ENCODE measurements at places on chromosomes 5 and 9.

DNA sequence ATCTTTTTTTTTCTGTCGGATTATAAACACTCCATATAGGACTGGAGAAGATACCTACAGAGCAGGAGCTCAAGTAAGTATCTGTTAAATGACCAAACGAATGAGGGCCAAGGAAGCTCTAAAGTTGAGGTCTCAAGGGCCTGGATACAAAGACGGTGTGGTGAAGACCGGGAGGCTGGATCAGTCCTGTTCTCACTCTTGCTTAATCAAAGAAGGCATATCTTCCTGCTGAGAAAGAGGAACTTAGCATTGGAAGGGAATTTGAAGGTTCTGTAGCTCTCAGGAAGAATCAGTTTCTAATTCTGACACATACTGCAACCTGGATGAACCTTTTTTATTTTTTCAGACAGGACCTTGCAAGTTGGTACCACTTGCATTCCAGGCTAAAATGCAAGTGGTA, 28.3 kb upstream of the PAX5 start:
- H3K4me1 ChIP-seq = no peaks in the 10 kb centered on the region
- H3K27ac ChIP-seq = no peak overlapping the region
- no peaks in the 10 kb centered on the region for H3K36me3 ChIP-seq
- DNase-seq = no peak

DNA sequence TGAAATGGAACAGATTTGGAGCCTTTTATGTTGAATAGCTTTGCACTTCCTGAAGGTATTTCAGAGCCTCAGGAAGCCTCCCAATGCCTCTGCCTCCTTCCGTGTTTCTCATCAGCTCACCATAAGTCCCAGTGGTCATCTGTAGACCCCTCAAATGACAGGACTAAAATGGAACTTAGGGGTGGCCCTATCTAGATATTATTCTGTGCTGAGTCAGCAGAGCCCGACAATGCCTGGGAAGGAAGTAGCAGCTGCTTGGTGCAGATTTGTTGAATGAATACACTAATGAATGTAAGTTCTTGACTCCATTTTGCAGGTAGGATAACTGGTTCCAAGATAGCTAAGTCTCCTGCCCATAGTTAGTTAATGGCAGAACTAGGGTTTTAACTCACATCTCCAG, 97.7 kb downstream of the ASTN2 start:
- no peaks in the 10 kb centered on the region for H3K27me3 ChIP-seq
- H3K4me1 ChIP-seq = no peaks in the 10 kb centered on the region
- no peak for DNase-seq
- no peaks in the 10 kb centered on the region for H3K36me3 ChIP-seq
- no peak overlapping the region for H3K27ac ChIP-seq

- H3K27me3 ChIP-seq = no peaks in the 10 kb centered on the region
- H3K4me1 ChIP-seq = no peaks in the 10 kb centered on the region
- H3K36me3 ChIP-seq = no peaks in the 10 kb centered on the region
- H3K27ac ChIP-seq = no peak overlapping the region
- DNase-seq = no peak
- no peak overlapping the region for H3K4me3 ChIP-seq
Measured at GRCh38 chr5:94888674-94889073, 270.2 kb downstream of the SLF1 start.

DNA sequence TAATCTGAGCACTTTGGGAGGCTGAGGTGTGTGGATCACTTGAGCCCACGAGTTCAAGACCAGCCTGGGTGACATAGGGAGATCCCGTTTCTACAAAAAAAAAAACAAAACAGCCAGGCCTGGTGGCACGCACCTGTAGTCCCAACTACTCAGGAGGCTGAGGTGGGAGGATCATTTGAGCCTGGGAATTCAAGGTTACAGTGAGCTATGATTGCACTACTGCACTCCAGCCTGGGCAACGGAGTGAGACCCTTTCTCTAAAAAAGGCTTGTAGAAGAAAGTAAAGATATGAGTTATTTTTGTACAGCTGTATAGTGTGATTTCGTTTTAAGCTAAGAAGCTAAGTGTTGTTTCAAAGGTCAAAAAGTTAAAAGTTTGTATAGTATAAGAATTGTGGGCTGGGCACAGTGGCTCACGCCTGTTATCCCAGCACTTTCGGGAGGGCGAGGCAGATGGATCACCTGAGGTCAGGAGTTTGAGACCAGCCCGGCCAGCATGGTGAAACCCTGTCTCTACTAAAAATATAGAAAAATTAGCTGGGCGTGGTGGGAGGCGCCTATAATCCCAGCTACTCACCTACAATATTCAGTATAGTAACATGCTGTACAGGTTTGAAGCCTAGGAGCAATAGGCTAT, 18.8 kb downstream of the UBE2R2 start:
- DNase-seq = no peak
- peaks cover 4% of the 10 kb centered on the region for H3K4me1 ChIP-seq
- H3K36me3 ChIP-seq = peaks cover 4% of the 10 kb centered on the region
- H3K4me3 ChIP-seq = no peak overlapping the region
- no peaks in the 10 kb centered on the region for H3K27me3 ChIP-seq

- no peaks in the 10 kb centered on the region for H3K27me3 ChIP-seq
- peaks cover 67% of the 10 kb centered on the region for H3K4me1 ChIP-seq
- DNase-seq = no peak
- H3K4me3 ChIP-seq = no peak overlapping the region
Measured at GRCh38 chr9:127918183-127919107, 1.6 kb upstream of the ST6GALNAC4 start.

DNA sequence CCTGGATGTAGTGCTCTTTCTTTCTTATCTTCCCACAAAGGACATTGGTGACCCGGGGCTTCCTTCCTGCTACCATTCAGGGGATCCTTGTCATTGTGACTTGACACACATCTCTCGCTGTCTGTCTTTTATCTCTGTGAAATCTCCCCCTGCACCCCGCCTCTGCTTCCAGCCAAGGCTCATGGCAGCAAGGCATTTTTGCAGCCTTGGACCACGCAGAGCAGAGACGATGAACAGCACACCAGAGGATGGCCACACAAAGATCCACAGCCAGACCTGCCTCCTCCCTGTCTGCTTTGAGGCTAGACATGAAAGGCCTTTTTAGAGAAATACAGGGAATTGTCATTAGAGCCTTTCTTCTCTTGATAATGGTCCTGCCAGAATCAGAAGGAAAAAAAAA, 549.1 kb downstream of the CDK5RAP2 start:
- H3K4me1 ChIP-seq = no peaks in the 10 kb centered on the region
- no peak for DNase-seq
- no peaks in the 10 kb centered on the region for H3K27me3 ChIP-seq
- no peaks in the 10 kb centered on the region for H3K36me3 ChIP-seq
- H3K4me3 ChIP-seq = no peak overlapping the region

GRCh38 chr5:111779922-111780292, 22.9 kb upstream of the NREP start:
- H3K27ac ChIP-seq = no peak overlapping the region
- H3K27me3 ChIP-seq = peaks cover 15% of the 10 kb centered on the region

DNA sequence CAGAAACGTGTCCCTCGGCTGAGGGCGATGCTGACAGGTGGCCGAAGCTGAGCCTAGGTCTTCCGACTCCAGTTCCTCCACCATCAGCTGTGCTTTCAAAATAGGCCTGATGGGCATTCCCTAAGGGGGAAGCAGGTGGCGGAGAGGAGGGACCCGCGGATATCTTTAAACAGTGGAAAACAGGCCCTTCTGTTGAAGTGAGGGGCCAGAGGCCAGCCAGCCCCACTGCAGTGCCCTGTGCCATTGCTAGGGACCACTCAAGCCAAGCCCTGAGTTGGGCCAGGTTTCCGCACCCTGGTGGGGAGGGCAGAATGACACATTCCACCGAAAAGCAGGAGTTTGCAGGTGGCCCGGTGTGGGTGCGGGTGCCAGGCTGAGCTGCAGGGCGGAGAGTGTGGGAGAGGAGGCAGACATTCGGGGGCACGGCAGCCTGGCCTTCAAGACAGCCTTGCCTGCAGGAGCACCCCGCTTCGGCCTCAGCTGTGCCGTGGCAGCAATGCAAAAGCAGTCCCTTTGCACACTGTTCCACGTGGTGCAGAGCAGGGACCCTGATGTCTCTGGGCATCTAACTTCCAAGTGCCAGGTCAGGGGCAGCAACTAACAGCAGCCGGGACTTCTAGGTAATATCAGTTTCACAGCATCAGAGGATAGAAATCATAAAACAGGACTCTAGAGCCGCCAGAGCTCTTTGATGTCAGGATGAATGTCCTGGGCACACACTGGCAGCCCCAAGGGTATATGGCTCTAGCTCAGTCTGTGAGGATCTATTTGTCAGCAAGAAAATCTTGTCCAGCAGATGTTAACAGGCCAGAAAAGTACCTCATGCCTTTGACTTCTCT, 17.2 kb downstream of the HNRNPH1 start:
- no peaks in the 10 kb centered on the region for H3K27me3 ChIP-seq
- DNase-seq = no peak
- H3K4me3 ChIP-seq = no peak overlapping the region

DNA sequence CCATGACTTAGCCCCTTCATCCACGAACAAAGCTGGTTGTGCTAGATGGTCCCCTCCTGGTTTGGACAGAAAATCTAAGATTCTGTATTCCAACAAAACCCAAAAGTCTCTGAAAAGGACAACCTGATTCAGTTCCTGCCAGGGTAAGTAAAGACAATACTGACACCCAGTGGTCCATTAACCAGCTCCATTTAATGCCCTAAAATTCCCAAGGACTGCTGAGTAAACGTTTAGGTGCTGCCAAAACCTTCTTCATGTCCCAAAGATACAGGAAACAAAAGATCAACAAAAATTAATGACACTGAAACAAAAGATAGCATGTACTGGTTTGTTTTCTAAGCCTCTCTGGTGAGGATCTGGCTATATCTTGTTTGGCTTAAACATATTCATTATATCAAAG, 25.3 kb upstream of the PPP1R2B start:
- H3K4me1 ChIP-seq = peaks cover 6% of the 10 kb centered on the region
- H3K27ac ChIP-seq = no peak overlapping the region
- no peak overlapping the region for H3K4me3 ChIP-seq
- DNase-seq = no peak
- peaks cover 4% of the 10 kb centered on the region for H3K27me3 ChIP-seq
- no peaks in the 10 kb centered on the region for H3K36me3 ChIP-seq

GRCh38 chr9:132787748-132788159, 90.3 kb downstream of the AK8 start:
- H3K27ac ChIP-seq = no peak overlapping the region
- H3K27me3 ChIP-seq = peaks cover 29% of the 10 kb centered on the region
- no peak overlapping the region for H3K4me3 ChIP-seq

DNA sequence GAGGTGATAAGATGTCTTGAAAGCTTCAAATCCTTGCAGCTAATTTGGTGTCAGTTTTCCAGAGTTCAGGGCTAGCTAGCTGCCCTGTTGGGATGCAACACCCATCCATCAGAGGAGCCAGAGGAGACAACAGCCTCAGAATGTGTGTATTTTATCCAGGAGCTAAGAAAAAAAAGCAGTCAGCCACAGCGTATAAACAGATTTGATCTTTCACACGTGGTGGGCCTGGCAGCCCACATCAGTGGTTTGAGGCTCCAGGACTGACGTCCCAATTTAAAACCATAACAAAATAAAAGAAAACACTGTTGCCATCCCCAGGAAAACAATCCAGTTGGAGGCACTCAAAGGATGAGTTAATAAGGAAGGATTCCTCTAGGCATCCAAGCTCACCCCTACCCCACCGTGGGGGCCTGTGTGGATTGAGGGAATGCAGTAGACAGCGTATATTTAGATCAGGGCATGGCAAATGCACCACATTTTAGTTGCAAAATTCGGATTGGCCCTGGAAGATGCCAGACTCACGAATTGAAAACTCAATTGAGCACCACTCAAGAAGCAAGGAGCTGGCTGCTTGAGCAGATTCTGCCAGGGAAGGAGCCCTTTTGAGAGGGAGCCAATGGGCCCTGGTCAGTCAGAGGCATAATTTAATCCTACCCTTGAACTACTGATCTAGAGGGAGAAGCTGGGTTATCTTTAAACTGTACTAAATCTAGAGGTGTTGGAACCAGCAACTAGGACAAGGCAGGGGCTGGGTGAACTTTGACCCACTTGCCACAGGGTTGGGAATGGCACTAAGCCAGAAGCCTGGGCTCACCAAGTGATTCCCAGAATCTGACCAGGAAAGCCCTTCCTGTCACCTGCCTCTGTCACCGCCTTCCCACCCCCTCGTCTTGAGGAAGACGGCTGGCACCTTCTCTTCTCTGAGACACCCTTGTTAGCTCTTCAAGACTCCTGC, 17.5 kb downstream of the ADRA1B start:
- no peaks in the 10 kb centered on the region for H3K36me3 ChIP-seq
- no peak overlapping the region for H3K27ac ChIP-seq
- peaks cover 12% of the 10 kb centered on the region for H3K4me1 ChIP-seq
- DNase-seq = peak; percentile 35
- H3K4me3 ChIP-seq = no peak overlapping the region

DNA sequence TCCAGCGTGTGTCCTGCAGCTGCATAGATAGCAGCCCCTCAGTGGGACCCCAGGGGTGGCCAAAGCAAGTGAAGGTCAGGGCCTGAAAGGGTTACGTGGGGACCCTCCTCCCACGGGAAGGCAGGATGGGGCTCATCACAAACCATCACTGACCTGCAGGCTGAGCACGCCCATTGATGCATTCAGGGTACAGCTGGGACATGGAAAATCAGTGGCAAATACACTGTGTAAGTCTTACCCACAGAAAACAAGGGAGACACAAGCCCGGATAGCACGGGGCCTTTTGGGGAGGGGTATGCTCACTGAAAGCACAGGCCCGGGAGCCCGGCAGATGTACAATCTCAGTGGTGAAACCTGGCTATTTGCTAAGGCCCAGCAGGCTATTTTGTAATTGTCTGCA, 49.1 kb downstream of the SEMA4D start:
- DNase-seq = no peak
- H3K4me3 ChIP-seq = no peak overlapping the region
- peak overlapping the region; percentile 88 for H3K27ac ChIP-seq
- H3K27me3 ChIP-seq = no peaks in the 10 kb centered on the region
- peaks cover 97% of the 10 kb centered on the region for H3K4me1 ChIP-seq
- H3K36me3 ChIP-seq = peaks cover 87% of the 10 kb centered on the region

GRCh38 chr9:27273186-27273585, 23.8 kb downstream of the EQTN start:
- no peak overlapping the region for H3K27ac ChIP-seq
- peaks cover 6% of the 10 kb centered on the region for H3K27me3 ChIP-seq
- no peak overlapping the region for H3K4me3 ChIP-seq
- no peak for DNase-seq
- H3K36me3 ChIP-seq = no peaks in the 10 kb centered on the region
- no peaks in the 10 kb centered on the region for H3K4me1 ChIP-seq

DNA sequence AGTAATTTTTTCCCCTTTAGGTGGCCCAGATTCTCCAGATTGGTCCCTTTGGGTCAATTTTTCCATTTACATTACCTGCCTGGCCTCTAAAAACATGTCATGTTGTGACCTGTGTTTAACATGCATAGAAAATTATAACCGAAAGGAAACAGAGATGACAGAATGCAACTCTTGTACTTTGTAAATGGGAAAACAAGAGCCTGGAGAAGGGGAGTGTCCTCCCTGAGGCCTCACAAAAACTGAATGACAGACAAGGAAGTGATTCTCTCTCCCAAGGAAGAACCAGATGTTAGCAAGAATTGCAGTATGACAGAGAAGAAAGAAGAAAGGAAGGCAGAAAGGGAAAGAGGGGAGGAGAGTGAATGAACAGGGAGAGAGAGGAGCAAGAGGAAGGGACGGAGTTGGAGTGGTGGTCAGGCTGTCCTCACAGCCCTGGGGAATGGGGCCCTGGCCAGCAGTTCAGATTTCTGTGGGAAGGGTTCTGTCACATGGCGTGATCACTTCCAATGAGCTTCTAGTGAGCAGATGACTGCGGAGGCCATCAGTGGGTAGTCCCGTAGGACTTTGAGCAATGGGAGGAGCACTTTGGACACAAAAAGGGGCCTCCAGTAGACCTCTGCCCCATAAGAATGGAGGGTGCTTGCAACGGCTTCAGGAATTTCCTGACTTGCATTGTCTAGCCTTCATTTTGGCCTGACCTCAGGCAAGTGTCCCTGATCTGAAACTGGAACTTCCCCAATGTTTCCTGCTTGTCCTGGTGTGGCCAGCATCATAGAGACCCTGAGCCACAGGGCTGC, 31.6 kb downstream of the ABLIM3 start:
- H3K36me3 ChIP-seq = no peaks in the 10 kb centered on the region
- H3K4me3 ChIP-seq = no peak overlapping the region
- H3K4me1 ChIP-seq = no peaks in the 10 kb centered on the region
- H3K27ac ChIP-seq = no peak overlapping the region
- no peak for DNase-seq
